ENCODE measurements at places on chromosomes 16 and 17.

DNA sequence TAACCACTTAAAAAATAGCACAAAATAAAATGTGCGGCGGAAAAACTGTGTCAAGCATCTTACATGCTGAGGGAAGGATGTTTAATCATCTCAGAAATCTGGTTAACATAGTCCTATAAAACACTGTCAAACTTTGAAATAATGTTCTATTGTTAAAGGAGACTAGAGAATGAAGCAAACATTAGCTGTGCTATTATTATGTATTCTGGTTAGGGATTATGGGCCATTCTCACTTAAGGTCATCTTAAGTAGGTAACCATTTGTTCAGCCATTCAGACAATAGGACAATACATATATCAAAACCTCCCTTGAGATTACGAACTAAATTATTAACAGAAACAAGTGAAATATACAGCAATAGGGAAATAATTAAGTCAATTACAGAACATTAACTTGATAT, 24.7 kb downstream of the GRB2 start:
- no peak for DNase-seq

- DNase-seq, result no peak
Observed at GRCh38 chr17:290121-290521, 62.5 kb downstream of the RPH3AL start.

GRCh38 chr16:426115-426905, 861 bp downstream of the RAB11FIP3 start:
- DNase-seq, result no peak

- DNase-seq, result no peak
Observed at GRCh38 chr16:87543436-87544191, 50.8 kb upstream of the ZCCHC14 start.

GRCh38 chr16:7405166-7405565, 72.5 kb downstream of the RBFOX1 start:
- DNase-seq, result no peak

DNA sequence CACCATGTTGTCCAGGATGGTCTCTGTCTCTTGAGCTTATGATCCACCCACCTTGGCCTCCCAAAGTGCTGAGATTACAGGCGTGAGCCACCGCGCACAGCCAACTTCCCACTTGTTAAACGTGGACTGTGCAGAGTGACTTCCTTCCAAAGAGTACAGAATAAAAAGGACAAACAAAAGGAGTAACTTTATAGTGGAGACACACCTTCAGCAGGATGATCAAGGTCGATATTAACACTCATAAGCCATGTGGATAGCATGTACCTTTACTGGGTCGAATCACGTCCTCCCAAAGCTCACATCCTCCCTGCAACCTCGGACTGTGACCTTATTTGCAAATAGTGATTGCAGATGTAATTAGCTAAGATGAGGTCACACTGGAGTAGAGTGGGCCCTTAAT, 10.1 kb upstream of the ZFP1 start:
- no peak for DNase-seq

GRCh38 chr16:2057438-2057837, 9.7 kb downstream of the TSC2 start:
- no peak for DNase-seq

DNA sequence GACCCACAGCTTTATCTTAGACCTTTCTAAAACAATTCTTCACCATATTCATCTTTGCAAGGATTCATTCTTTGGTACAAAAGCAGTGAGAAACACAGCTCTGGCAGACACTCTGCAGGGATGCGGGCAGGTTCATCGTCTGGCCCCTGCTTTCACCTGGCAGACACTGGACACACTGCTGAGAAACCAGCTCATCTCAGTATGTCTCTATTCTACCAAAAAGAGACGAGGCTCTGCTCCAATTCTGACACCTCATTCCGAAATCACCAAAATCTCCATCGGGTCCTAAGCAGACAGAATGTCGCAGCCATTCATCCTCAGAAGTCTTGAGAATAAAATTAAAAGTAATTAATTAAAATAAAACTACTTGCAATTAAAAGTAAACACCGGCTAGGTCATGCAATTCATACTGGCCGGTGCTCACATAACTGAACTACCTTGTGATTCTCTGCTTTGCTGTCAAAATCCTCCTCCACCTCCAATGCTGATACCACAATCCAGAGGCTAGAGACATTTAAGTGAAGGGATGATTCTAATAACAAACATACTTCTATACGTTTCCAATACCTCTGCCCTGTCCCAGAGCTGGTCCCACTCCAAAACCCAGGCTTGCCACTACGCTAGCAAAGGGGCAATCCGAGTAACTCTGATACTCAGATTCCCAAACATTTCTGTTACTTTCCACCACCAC, 1.3 kb downstream of the RNF157 start:
- no peak for DNase-seq

- DNase-seq, result no peak
Observed at GRCh38 chr17:49216953-49217650, 6.6 kb downstream of the ABI3 start.

DNA sequence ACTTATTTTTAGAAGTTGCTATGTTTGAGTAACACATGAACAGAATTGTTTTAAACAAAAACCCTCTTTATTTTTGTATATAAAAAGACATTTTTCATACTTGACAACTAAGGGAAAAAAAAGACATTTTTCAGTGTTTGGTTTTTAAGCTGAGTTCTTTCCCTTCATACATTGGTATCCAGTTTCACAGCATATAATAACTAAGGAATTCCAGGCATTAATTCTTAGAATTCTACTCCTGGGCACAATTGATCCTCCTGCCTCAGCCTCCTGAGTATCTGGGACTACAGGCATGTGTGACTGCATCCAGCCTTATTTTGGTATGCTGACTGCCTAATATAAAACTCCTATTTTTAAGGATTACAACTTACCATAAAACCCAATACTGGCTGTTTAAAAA, 8.4 kb downstream of the FBXO47 start:
- no peak for DNase-seq

DNA sequence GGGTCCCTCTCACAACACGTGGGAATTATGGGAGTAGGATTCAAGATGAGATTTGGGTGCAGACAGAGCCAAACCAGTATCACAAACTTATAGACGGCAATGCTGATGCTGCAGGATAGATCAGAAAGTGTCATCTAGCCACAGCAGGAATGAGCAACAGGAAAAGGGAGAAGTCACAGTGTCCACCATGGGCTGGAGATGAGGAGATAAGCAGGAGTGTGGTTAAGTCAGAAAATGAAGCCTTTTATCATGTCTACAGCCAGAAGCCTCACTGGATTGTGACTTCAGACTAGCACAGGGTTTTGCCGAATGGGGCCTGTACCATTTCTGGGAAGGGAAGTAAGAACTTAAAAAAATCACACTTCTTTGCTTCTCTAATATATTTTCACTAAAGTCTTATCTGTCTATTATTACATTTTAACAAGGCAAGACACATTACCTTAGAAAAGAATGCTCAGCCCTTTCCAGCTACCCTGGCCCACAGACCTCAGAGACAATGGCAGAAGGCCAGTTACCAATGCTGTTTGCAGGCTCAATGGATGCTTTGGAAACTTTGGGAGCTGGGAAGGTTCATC, 490.2 kb upstream of the SALL1 start:
- no peak for DNase-seq

DNA sequence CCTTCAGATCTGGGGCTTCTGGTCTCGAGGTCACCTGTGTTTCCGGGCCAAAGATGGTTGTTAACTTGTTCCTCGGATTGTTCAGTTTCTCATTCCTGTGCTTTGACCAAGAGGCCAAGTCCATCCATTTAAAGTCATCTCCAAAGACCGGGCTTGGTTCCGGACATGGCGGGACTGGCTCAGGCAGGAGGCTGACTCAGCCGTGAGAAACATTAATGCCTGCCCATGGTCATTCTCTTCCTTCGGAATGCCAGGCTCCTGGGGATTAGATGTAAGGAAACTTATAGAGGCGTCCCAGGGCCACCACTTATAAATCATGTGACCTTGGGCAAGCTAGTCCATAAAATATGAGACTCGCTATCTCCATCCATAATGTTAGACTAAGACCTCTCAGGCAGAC, 13.6 kb upstream of the NKD1 start:
- DNase-seq, result no peak

- no peak for DNase-seq
Observed at GRCh38 chr17:15175356-15175755, 89.8 kb downstream of the PMP22 start.

GRCh38 chr16:84704253-84704652, 4.5 kb downstream of the USP10 start:
- no peak for DNase-seq

GRCh38 chr17:8709006-8709405, 35.6 kb downstream of the CCDC42 start:
- DNase-seq, result no peak

DNA sequence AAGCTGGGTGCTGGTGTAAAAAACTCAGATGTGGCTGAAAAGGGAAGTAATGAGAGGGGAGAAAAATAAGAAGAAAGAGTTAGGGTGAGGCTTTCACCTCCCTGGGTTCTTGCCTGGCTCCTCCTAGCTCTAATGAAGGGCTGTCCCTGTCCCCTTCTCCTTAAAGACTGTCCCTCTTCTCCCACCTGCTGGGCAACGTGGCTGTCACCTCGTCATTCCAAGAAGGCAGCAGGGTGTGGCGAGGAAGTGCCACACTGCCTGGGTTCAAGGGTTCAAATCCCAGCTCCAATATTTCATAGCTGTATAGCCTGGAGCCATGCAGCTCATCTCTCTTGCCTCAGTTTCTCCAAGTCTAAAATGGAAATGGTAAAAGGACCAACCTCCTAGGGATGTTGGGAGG, 122.5 kb upstream of the CACNG5 start:
- no peak for DNase-seq

- DNase-seq, result no peak
Observed at GRCh38 chr16:10097271-10097670, 85.0 kb downstream of the GRIN2A start.

DNA sequence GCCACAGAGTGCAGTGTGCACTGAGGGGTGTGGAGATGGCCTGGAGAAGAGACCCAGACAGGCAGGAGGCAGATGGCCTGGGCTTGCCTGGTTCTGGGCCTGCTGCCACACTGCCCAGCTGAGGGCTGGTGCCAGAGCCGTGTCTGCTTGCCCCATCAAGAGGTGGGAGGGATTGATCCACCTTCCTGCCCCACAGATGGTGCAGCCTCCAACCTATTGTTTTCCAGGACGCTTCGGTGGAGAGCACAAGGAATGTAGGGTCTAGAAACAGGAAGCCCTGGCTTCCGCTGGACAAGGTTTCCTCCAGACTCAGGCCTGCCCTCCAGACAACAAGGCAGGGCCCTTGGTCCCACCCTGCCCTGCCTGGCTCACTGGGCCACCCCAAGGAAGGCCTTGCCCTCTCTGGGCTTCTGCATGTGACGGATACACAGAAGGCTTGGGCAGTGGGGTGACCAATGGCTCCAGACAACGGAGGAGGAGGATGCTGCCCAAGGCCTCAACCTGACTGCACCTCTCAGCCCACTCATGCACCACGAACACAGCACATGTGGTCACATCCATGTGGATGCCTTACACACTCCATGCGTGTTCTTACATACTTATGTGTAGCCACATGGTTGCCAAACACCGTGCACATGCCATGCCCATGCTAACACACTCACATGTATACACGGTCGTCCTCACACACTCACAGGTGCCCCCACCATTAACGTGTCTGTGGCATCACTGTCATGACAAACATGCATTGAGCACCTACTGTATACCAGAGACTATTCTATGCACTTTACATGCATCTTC, 6.5 kb upstream of the CDH5 start:
- no peak for DNase-seq

DNA sequence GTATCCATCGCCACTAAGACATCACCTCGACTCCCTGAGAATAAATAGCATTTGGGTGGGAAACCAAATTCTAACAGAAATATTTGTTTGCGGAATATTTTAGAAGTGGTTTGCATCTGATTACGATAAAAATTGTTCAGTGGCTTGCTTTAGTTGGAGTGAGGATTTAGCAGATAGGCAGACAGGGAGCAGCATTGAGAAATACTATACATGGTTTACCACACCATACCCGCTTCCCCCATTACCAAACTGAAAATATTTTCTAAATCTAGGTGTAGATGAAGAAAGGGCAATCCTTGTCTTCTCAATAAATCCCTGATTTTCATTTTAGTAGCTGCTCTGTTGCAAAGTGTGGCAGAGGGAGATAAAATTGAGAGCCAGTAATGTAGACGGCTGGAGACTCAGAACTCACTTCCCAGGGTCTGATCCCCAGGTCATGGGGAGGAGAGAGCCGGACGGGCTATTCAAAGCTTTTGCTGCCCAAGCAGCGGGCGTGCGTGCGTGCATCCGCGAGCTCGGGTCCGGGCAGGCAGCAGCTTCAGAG, 808 bp upstream of the BAHCC1 start:
- DNase-seq, result no peak

DNA sequence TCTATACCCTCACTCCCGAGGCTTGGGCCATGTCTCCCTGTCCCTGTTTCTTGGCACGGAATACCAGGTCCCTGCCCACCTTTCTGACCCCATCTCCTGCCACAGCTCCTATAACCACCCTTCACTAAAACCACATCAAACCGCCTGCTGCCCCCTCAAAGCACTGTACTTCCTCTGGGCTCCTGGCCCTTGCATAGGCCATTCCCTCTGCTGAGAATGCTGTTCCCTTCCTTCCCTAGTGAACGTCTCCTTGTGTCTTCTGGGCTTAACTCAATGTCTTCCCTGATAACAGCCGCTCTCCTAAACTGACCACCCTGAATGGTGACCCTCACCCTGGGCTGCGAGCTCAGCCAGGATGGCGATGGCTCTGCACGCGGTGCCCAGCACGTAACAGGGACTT, 10.7 kb downstream of the AANAT start:
- no peak for DNase-seq

DNA sequence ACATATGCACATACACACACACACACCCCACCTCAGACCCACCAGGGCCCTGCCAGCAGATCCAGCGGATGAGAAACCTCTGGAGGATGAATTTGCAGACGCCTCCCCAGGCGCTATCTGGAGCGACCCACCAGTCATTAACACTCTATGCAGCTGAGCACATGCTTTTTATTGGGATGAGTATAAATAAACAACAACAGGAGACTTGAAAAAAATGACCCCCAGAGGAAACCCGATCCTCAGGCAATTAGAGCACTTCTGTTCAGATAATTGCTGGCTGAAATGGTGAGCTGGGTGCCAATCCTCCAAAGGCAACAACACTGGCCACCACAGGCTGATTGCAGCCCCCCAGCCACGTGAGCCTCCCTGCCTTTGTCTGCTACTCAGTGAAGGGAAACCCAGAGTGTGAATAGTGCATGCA, 32.9 kb downstream of the DYNLRB2 start:
- no peak for DNase-seq
